ENCODE measurements at places on chromosomes 3 and 15.

GRCh38 chr3:77296527-77296926, 256.6 kb downstream of the ROBO2 start:
- no peak for DNase-seq

GRCh38 chr3:66195347-66195783, 25.4 kb upstream of the SLC25A26 start:
- peak; percentile 29 for DNase-seq

DNA sequence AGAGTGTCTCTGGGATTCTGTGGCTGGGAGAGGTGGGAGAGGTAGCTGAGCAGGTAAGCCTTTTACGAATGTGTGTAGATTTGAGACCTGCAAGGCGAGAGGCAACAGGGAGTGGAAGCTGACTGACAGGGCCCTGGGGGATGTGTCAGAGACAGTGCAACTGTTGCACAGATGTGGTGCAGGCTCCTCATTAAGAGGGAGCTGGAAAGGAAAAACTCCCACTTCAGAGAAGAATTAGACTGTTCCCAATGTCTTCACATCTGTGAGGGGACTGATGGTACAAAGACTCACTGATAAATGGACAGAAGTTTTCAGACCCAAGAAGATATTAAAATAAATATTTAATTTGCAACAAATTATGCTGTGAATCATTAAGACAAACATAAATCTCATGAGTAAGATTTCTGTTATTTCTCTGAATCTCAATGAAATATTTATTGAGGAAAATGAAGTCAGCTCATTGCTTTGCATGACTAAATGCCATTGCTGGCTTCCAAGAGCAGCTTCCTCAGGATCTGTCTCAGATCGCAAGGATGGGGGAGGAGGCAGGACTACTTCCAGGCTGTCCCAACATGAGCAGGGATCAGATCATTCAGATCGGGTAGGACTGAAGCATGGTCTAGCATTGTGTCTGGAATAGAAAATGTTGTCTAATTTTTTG, 127.3 kb upstream of the ROPN1 start:
- DNase-seq, result no peak

GRCh38 chr3:197562398-197563251, 6.9 kb upstream of the BDH1 start:
- no peak for DNase-seq

DNA sequence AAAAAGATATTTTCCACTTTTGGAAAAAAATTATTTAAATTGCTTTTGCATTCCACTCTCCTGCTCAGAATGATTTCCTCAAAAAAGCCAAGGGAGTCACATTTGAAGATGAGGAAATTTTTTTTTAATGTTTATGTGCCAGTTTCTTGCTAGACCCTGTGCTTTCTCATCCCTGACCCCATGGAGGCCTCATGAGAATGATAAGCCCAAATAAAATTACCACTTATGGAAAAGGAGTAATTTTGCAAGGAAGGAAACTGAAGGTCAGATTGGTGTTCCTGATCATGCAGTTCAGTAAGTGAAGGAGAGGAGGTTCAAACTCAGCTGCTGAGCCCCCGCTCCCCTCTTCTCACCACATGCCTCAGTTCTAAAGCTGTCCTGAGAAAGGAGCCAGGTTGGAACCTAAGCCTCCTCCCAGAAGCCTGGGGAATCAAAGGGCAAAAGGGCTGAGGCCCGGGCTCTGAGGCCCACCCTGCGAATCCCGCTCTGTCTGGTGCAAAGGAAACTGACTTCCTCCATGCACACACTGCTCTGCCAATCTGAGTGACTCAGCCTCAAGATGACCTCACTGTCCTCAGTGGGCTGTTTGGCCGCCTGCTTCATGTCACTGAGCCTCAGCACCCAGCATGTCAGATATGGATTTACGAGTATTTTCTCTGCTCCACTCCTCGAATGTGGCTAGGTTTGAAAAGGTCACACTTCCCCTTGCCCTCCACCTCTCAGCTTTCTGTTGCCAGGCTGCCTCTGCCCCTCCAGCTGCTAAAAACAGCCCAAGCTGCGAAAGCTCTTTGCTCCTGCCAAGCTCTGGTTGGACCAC, 56.9 kb upstream of the FLNB start:
- DNase-seq, result peak; percentile 86

DNA sequence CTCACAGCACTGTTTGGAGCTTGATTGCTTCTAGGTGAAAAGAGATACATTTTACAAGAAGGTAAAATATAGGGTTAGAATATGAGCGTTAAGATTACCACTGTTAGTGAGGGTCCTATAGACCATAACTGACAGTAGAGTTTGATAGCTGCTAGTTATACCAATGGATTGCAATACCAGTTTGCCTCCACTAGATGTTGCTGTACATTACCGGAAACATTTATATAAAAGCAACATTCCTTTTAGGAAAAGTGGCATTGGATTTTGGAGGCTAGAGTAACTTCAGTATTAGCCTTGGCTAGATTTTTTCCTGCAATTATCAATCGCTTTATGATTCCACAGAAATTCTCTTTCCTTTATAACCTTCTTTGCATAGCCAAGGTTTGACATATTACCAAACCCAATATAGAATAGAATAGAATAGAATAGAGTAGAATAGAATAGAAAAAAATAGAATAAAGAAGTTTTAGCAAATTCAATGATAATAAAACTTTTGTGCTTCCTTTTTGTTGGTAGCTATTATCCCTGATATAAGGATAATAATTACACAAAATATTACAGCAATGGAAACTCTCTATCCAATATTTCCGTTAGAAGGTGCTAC, 1093.6 kb upstream of the ALCAM start:
- peak; percentile 8 for DNase-seq

DNA sequence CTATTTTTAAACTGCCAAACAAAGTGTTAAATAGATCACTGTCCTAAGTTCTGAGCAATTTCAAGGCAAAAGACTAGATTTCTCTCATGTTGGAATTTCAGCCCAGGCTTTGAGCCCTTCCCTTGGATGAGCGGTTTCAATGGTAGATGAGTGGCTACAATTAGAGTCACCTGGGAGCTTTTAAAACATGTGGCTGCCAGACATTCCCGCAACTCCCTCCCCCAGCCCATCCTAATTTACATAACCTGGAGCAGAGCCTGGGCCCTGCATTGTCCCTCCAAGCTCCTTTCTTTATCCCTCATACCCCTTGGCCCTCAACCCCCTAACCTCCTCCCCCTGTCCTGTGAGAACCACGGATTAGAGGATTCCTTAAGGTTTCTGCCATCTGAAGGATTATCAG, 357.5 kb upstream of the UMPS start:
- no peak for DNase-seq
